ENCODE measurements at places on chromosomes 5 and 9.

DNA sequence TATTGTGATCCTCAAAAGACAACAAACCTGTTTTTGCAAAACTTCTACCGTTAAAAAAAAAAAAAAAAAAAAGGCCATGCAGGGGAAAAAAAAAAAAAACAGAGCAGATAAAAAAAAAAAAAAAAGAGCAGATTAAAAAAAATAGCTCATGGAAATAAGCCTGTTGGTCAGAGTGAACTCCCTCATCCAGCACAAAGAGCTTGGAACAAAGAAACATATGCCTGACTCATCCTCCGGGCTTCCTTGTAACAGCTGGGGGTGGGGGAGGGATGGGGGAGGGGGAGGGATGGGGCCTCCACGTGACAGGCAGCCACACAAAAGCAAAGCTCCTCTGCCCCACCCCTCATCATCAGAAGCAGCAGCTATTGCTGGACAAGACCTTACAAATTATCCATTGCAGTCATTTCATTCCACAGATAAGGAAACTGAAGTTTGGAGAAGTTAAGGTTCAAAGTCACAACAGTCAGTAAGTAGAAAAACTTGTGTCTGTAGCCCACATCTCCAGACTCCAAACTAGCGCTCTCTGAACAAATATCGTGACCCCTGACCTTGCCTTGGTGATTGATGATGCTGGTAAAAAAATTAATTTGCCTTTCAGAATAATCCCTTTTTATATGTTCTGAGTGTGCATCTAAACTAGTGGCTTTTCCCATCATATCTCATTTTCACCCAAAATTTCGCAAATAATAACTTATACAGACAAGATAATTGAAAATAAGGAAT lies 38.9 kb downstream of the SLC35D2 start:
- DNase-seq: peak; percentile 48

DNA sequence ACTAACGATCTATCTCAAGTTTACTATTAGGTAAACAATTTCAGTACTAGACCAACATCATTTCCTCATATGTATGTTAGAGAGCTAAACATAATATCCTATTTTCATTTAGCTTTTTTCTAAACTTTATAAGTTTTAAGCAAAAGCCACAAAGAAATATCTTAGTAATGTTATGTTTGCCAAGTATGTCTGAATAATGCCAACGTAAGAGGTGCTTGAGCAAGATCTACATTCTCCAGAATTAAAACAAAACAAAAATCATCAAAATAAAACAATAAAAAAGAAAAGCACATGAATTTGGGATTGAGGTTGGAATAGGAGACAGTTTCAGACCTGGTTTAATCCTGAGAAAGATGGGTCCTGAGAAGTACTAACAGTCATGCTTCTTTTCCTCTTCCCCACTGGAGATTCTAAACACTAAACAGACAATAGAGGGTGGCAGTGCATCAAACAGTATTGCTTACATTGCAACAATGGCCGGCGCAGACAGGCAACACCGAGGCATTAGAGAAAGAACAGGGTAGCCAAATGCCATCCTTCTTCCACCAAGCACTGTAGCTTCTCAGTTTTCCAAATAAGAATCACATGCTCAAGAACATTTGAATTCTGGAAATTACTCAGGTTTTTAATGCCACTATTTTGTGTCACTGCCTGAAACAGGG lies 33.6 kb downstream of the CSNK1A1 start:
- no peak for DNase-seq

DNA sequence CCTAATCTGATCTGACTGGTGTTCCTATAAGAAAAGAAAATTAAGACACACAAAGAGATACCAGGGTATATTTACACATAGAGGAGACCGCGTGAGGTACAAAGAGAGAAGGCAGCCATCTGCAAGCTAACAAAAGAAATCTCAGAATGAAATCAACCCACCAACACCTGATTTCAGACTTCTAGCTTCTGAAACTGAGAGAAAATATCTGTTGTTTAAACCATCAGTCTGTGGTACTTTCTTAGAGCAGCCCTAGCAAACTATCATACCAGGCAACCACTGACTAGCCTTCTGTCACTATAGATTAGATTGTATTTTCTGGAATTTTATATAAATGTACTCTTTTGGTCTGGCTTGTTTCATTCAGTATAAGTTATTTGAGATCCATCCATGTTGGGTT lies 779.3 kb upstream of the ACO1 start:
- no peak for DNase-seq

DNA sequence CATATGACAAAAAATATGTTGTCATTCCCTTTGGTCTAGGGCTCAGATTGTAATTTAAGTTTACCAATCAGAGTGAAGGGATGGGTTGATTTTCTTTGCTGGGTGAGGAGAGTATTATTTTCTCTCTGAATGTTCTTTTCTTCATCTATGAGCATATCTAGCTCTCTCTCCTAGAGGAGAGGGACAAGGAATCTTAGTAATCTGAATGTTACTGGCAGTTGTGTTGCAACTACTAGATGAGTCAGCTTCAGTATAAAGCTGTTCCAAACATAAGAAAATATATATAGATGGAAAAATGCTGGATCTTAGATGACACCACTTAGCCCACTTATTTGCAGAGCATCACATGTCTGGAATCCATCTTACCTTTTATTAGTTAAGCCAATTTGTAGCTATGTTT lies 259.3 kb downstream of the TUSC1 start:
- DNase-seq: no peak

GRCh38 chr5:91296674-91297143 lies 86.4 kb downstream of the ARRDC3 start:
- no peak for DNase-seq

- DNase-seq: no peak
Measured at GRCh38 chr5:66597183-66597757, 1.1 kb downstream of the MAST4 start.

DNA sequence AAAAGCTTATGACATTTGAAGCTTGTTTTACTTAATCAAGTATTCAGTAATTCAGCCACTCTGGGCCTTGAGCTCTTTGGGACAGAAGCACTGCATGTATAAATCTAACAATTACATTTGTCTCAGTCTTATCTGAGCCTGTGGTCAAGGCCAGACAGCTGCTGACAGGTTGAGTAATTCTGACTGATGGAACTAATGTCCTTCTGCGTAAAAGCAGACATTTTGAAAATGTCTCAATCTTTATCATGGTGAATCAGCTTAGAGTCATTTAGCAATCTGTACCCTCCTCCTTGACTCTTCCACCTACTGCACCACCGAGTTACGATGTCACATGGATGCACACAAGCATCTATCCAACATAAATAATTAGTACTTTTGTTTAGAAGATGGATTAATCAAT lies 400.0 kb downstream of the ARRDC3 start:
- no peak for DNase-seq

DNA sequence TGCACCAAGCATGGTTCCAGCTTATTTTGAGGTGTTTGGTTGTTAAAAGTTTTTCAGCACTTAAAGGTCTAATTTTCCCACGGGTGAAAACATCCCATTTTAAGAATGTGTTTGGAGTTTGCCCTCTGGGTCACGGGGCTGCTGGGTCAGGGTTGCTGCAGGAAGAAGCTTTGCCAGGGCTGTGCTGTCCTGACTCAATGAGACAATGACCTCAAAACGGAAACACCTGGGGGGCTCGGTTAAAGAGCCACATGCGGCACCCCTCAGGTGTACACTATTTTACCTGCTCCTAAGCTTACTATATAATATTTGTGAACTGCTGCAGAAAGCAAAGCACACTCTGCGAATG lies 27.6 kb downstream of the UBE2QL1 start:
- DNase-seq: no peak

DNA sequence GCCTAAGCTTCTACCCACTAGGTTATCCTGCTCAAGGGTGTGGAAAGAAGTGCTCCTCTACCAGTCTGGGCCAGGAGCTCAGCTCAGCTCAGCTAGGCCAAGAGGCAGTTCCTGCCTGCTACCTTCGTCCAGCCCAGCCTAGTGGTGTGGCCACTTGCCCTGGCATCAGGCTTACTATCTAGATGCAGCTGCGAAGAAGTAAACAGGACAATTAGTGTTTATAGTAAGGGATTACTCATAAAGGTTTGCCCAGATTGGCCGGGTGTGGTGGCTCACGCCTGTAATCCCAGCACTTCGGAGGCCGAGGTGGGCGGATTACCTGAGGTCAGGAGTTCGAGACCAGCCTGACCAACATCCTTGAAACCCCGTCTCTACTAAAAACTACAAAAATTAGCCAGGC lies 12.8 kb upstream of the SPATA24 start:
- DNase-seq: no peak

- DNase-seq: no peak
Measured at GRCh38 chr5:142872795-142873194, 102.6 kb downstream of the ARHGAP26 start.

Data from frontal cortex (tissue), 4 donors.